ENCODE measurements at places on chromosomes 13 and 19.

DNA sequence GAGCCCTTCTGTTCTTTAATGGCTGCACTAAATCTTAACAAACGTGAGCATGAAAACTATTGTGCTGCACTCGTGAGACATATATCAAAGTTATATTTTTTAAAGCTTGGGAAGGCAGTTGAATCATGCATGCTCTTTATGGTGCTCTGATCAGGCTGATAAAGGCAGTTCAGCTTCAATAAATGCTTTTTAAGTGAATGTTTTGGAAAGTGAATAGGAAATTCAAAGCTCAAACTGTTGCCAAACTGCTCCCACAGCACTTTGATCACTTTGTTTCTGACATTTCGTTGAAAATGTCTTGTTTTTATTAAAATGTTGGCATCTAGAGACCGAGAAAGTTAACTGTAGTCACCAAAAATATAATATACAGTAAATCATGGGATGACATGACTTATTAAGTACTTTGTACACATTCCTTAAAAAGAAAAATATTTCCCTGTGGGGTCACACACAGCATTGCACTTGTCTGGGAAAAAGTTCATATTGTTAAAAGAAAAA, 625.7 kb upstream of the PCDH9 start:
- DNase-seq, result no peak

- DNase-seq, result no peak
Observed at GRCh38 chr13:113489171-113489548, 1.4 kb downstream of the DCUN1D2 start.

GRCh38 chr19:7658219-7658686, 10.6 kb upstream of the RETN start:
- DNase-seq, result no peak

GRCh38 chr19:35718345-35719041, 690 bp downstream of the KMT2B start:
- DNase-seq, result no peak

DNA sequence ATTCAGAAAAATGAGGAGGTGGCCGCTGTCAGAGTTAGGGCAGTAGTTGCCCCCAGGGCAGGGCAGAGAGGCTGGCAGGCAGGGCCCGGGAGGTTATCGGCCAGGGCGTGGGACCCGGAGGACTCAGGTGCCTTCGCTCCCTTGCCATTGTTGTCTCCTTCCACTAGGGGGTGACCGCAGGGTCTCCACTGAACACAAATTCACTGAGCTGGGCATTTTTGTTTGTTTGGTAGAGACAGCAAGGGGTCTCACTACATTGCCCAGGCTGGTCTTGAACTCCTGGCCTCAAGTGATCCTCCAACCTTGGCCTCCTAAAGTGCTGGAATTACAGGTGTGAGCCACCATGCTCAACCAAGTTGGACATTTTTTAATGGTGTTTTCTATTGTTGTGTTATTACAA, 25.1 kb downstream of the CARS2 start:
- DNase-seq, result no peak

DNA sequence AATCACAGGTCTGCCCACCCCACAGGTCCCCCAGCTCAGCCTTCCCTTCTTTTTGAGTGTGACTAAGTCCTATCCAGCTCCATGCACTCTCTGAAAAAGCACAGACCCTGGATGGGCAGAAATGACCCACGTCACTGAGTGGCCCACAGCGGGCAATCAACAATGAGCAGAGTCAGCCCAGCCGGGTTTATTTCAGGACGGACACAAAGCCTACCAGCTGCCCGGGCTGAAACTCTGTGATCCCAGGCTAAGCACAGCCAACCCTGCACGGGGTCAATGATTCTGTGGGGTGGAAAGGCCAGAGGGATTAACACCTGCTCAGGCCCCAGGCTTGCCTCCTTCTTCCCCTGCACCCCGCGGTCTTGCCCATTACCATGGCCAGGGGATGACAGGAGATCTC, 8.4 kb downstream of the NAPA start:
- DNase-seq, result no peak

GRCh38 chr19:48826606-48827020, 9.7 kb downstream of the HSD17B14 start:
- DNase-seq, result no peak

DNA sequence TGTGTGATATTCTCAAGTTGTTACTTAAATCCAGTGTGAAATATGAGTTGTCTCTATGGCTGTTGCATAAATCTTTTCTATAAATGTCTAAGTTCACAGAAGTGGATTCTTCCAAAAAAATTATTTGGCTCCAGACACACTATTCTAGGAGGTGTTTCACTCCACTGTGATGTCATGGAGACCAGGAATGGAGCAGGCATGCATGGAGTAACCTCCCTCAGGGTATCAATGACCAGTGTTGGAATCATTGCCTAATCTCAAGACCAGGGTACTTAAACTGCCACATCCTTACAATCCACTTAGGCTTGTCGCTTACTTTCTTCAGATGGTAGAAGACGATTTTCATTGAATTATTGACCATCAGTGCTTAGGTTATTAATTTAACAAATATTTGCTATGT, 55.4 kb downstream of the LRRC63 start:
- no peak for DNase-seq

DNA sequence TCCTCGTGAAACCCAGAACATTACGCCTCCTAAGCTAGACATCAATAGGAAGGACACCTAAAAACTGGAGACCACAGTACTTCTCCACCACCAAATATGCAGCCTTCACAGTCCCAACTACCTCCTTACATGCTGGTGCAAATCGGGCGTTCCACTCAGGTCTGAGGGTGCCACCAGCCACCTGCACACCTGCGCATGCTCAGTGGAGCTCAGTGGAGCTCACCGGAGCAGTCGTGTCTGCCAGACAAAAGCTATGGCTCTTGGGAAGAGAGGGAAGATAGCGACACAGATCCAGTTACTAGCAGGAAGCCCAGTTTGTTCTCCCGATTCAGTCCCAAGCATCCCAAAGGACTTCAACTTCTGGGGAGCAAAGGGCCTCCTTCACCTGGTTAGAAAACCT, 237.1 kb downstream of the TSHZ3 start:
- no peak for DNase-seq
